Activated T-helper 1 cell treated with anti-CD3 and anti-CD28 coated beads, Interleukin-2, amount 50 U/mL, for 16 hours (primary cell): ENCODE measurements at places on chromosomes 2 and 18.

GRCh38 chr2:238509151-238509835 lies 82.6 kb downstream of the ASB1 start:
- DNase-seq: no peak

GRCh38 chr2:217790195-217790594 lies 212.6 kb downstream of the TNS1 start:
- DNase-seq: no peak

DNA sequence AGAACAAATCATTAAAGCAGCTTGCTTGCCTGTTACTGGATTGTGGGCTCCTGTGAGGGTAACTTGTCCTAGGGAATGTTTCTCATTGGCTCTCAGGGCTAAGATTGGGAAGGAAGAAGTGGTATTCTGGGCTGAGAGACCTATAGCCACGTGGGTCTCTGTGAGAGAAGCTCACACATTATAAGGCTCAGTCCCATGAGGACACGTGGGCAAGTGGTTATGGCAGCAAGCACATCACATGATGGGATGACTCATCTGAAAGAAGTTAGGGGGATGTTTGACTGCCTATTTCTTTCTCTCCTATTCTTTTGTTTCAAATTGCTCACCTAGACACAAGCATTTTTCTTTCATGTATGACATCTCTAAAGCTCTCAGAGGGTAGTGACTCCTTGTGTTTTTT lies 418.0 kb upstream of the ST6GAL2 start:
- no peak for DNase-seq

GRCh38 chr18:38941711-38942561 lies 1376.3 kb upstream of the CELF4 start:
- DNase-seq: no peak

- DNase-seq: no peak
Observed at GRCh38 chr2:229346816-229347540, 75.9 kb upstream of the PID1 start.

DNA sequence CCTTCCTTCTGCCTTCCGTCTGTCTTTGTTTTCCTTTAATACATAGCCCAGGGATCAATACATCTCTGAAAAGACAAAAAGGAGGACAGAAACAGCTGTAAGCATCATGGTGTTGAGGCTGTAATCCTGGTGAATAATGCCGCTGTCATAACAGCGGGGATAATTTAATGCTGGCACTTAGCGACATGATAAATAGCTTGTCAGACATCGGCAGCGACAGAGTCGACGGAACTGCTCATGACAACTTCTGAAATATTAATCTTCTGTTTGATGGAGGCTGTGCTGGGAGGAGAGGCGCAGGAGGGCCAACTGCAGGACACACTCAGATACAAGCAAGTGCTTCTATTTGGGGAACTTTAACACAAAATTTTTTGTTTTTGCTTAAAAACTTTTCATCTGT lies 602.2 kb downstream of the GALR1 start:
- no peak for DNase-seq

DNA sequence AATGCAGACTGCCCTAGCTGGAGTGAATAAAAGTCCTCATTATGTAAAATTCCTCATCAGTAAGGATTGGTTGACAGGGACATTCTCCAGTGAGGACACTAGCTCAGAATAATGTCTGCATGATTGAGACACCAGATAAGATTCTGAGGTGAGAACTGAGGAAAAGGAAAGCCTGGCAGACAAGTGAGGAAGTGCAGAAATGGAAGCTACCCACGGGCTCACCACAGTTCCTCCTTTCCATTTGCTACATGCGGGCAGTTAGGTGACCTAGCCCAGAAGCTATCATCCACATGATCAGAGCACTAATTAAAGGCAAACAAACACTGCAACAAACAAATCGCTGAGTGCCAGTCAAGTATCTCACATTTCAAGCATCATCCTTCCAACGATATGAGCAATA lies 27.7 kb downstream of the NETO1 start:
- no peak for DNase-seq

- DNase-seq: no peak
Observed at GRCh38 chr18:4016391-4017049, 438.6 kb downstream of the DLGAP1 start.

GRCh38 chr2:85409845-85410583 lies at the start of gene CAPG:
CAPG (minus strand) TSS chr2:85410366; CDS start chr2:85402145, 8,221 bp downstream.
- DNase-seq: no peak

- no peak for DNase-seq
Observed at GRCh38 chr18:8926464-8926863, 176.0 kb upstream of the NDUFV2 start.

DNA sequence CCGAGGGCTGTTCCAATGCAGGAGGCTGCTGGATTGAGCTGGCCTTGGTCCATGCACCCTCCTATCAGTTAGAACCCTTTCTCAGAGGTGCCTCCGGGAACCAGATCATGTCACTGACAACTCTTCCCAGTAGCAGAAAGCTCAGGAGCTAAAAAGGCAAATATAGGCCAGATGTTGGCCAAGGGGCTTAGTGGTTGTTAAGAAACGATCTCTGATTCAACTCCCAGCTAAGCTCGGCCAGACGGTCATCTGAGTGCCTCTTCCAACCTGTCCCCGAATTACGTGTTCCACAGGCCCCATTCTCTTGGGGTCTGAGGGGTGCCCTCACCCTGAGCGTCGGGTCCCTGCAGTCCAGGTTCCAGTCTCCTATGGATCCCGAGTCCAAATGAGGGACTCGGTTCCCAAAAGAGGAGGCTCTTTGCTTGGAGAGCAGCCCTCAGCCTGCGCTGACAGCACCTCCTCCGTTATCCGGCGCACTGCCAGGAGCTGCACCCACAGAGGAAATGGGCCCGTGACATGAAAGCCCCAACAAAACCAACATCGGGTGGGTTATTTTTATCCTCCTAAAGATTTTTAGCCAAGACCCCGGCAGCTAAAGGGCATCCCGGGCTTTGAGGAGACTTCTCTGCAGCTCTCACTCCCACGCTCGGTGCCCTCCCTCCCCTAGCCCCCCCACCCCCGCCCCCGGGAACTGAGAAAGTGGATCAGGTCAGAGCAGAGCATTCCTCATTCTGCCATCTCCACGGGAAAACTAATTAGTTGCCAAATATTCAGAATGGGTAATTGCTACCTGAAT lies 106.6 kb upstream of the ID2 start:
- peak; percentile 19 for DNase-seq

- DNase-seq: no peak
Observed at GRCh38 chr2:212266297-212266696, 272.3 kb downstream of the ERBB4 start.

DNA sequence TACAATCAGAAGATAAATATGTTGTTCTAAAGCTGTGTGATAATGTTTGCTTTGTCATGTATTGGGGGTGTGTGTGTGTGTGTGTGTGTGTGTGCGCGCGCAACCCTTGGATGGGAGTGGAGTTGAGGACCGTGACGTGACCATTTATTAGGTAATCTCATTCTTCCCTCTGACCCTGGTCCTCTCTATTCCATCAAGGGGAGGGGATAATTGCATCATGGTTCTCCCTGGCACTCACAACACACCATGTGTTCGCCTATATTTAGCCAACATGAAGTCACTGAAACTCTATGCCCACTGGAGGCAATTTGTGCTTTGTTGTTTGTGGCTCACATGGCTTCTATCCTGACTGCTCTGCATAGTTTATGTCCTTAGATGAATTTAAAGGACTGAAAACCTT lies 79.8 kb upstream of the LRPPRC start:
- no peak for DNase-seq

DNA sequence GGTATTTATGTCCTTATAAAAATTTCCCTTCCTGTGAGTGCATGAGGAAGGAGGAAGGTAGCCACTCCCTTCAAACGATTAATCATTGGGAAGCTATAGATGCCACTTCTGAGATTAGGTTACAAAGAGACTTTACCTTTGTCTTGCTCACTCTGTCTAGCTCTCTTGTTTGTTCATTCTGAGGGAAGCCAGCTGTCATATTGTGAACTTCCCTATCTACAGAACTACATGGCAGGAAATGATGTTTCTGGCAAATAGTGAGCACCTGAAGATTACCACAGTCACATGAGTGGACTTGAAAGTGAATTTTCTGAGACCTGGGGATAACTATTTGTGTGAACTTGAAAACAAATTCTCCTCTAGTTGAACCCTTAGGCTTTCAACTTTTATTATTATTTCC lies 776.8 kb downstream of the CCDC85A start:
- DNase-seq: no peak

DNA sequence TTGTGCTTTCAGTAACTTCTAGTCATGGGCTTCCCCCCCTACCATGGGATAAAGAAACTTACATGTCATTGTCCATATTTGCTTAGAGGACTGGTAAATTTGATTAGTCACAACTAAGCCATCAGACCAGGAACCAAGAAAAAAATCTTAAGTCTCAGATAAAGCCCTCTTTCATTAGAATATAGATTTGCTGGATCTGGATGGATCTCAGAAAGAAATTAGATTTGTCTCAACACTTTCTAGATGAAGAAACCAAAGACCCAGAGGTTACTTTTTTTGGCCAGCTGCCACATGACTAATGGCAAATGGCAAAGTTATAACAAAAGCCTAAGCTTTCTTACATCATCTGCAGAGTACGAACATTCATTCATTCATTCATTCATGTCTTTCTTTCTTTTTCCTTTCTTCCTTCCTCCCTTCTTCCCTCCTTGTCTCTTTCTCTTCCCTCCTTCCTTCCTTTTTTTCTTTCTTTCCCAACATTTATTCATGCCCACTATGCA lies 60.2 kb downstream of the CDCA7 start:
- DNase-seq: no peak

DNA sequence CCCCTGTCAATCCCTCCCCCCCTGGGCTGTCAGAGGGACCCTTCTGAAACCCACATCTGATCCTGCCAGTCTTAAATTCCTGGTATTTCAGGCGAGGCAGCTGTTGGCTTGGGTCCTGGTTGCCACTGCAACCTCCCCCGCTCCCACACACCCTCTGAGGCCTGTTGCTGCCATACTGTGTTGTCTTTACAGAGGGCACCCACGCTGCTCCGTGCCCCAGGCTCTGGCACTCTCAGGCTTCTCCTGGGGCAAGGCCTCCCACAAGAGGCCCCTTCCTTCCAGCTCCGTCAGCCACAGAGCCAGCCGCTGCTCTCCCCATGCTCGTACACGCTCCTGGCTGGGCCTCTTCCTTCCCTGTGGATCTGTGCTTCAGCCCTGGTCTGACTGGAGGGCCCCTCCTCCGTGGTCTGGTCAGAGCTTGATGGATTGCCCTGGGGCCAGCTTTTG lies 8.6 kb downstream of the CABLES1 start:
- DNase-seq: no peak

- DNase-seq: peak; percentile 39
Observed at GRCh38 chr2:231611273-231612108, 18.8 kb downstream of the TEX44 start.

GRCh38 chr2:101238930-101239759 lies 13.5 kb upstream of the CNOT11 start:
- no peak for DNase-seq

- DNase-seq: no peak
Observed at GRCh38 chr18:47708206-47708605, 222.3 kb downstream of the SMAD2 start.

GRCh38 chr2:130152816-130153595 lies 8.1 kb upstream of the CCDC74B start:
- DNase-seq: no peak

DNA sequence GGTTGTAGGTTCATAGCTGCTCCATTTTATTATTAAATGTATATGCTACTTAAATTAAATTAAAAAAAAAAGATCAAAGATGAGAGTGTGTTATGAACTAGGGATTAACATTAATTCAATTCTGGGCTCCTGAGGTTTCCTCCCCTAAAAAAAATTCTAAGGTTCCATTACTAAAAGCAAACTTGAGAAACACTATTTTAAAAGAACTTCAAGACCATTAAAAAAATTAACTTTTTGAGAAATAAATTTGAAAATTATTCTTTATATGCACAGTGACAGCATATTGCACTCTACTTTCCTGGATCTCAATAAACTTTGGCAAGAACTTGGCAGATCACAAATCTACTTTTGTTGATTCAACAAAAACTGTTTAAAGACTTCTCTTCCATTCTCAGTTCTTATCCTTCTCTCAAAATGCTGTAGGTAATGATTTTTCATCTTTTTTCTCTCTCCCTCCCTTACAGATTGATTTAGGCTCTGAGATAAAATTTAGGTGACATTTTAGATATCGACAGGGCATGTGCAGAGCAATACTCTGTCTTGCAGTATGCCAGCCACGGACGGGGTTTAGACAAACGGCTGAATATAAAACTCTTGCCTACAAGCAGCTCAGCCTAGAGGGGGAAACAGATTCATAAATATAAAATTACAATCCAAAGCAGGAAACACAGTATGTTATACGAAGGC lies 592 bp upstream of the MARS2 start:
- DNase-seq: no peak

GRCh38 chr2:112118148-112118547 lies 20.0 kb upstream of the FBLN7 start:
- no peak for DNase-seq

DNA sequence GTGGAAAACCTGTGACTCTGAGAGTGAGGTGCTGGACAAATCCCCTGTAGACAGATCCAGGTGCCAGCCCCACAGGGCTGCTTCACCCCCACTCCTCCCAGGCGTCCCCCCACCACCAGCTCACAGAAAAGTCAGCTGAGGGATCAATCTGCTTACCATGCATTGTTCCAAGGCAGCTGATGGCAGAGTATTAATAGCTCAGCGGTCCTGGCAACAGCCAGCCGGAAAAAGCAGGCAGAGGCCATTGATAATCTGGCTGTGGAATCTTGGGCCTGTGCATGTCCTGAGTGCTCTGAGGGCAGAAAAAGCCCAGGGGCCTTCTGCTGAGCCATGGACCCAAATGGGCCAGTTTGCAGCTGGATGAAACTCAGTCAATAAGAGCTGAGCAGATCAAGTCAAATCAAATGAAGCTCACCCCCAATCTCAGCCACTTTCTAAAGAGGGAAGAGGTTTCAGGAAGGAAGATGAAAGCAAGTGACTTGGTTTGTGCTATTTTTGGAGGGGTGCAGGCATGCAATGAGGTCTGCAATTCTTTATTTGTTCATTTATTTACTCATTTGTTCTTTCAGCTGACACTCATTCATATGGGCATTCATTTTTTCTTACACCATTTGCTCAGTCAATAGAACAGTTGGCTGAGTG lies 63.4 kb downstream of the GYPC start:
- no peak for DNase-seq

DNA sequence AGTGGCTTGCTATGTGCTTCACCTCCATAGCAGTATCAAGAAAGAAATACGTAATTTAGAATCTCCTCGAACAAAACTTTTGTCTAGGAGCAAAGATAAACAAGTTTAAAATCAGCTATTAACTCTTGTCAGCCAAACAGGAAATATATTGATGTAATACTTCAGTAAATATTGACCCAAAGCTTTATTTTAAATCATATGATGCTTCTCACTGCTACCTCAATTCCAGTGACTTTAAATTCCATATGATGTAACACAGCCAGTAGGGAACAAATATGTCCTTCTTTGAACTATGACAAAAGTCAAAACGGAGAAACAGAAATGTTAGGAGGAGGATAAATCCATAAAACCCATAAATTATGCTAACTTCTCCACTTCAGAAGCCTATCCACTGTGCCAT lies 7.2 kb downstream of the RNF103 start:
- DNase-seq: no peak

DNA sequence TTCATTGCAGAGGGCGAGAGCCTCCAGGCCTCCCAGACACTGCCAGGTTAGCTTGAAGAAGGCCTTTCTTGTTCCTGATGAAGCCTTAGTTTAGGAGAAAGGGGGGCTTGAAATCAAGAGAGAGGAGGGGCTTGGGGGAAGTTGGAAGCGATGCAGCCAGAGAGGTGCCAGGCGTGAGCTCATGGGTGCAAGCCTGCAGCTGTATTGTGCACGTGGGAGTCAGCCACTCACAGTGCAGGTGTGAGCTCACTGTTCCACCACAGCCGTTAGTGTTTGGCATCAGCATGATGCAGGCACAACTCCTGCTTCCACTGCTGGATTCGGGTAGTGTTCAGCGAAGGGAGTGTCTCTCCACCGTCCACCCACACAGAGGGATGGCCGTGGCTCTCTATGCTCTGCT lies 68.4 kb upstream of the ALPP start:
- no peak for DNase-seq
